AG04450 (cell line): ENCODE measurements at places on chromosomes 4 and X.

GRCh38 chr4:144189121-144189520 is 48.6 kb upstream of the GYPA start:
- DNase-seq: no peak

DNA sequence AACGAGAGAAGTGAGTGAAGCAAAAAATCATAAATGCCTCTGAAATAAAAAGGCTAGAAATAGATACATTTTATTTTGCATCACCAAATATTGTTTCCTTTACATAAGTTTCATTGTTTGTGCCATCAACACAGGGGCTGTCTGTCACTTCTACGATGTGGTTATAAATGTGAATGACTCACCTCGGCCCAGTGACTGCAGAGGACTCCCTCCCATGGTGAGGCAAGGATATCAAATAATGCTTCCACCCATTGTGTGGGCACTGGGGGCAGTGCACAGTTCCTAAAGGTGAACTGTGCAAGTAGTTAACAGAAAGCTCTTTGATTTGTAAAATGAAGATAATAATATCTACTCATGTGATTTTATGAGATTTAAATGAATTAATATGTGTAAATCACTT is 230.3 kb upstream of the NEIL3 start:
- no peak for DNase-seq

- no peak for DNase-seq
These were observed 35.4 kb upstream of the ASMTL start for GRCh38 chrX:1488141-1488540.

DNA sequence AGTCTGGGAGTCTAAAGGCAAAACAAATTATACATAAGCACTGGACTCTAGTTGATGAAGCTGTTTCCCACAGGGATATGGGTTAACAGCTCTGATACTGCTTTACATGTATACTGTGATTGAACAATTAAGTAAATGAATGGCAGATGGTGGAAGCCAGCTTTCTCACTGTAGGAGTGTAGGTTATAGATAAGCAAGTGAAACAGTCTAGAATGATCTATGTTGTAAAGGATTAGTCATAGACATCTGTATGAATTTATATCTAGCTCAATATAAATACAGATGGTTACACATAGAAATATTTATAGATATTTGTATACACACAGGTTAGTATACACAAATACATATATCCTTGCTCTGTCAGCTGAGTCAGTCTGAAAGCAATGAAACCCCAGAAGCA is 276.1 kb downstream of the PPARGC1A start:
- no peak for DNase-seq

- no peak for DNase-seq
These were observed 9.6 kb downstream of the DCX start for GRCh38 chrX:111402344-111402743.

- no peak for DNase-seq
These were observed 302.3 kb upstream of the GATB start for GRCh38 chr4:152062936-152063620.

GRCh38 chr4:19823781-19824180 is 427.9 kb upstream of the SLIT2 start:
- no peak for DNase-seq

DNA sequence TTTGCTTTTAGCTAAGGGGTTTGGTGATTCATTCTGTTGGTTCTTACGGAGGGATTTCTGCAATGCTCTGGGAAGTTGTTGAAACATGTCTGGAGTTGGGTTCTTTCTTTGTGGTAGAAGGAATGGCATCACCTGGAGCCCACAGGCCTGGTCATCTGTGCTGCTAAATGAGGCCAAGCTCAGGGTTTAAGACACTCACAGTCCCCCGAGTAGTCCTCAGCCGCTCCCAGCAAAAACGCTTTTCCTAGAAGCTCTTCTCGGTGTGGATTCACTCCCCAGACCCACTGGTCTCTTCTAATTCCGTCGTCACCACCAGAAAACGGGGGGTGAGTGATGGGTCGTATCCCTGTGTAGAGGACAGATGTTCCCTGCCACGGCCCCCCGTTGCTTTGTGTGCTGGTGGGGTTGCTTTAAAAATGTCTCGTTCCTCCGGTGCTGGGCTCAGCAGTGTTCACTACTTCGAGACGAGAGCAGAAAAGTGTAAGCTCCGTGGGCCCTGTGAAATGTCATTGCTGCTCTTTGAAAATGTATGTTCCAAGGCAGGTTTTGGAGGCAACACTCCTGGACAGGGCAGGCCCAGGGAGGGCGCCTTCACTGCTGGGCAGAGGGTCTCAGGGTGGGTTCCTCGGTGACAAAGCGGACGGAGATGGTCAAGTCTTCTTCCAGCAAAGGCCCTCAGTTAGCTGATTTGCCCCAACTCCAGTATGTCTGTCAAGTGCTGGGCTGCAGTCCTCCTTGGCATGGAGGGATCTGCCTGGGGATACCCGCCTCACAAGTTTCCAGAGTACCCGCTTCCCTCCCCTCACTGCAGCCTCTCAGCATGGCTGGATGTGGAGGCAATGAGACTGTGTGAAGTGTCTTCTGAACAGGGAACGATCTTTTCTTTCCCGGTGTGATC is 37.3 kb downstream of the PSAPL1 start:
- no peak for DNase-seq

GRCh38 chr4:187558391-187558790 is 437.2 kb upstream of the ZFP42 start:
- DNase-seq: no peak

DNA sequence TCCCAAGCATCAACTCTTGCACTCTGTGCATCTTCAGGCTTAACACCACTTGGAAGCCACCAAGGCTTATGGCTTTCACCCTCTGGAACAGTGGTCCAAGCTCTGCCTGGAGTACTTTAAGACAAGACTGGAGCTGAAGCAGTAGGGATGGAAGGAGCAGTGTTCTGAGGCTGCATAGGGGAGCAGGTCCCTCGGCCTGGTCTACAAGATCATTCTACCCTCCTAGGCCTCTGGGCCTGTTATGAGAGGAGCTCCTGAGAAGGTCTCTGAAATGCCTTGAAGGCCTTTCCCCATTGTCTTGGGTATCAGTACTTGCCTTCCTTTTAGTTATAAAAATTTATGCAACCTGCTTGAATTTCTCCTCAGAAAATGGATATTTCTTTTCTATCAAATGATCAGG is 286.7 kb downstream of the CPXCR1 start:
- DNase-seq: no peak

GRCh38 chrX:84735025-84735424 is 232.8 kb upstream of the HDX start:
- DNase-seq: no peak

- no peak for DNase-seq
These were observed 119.6 kb upstream of the LDB2 start for GRCh38 chr4:17018013-17018412.

DNA sequence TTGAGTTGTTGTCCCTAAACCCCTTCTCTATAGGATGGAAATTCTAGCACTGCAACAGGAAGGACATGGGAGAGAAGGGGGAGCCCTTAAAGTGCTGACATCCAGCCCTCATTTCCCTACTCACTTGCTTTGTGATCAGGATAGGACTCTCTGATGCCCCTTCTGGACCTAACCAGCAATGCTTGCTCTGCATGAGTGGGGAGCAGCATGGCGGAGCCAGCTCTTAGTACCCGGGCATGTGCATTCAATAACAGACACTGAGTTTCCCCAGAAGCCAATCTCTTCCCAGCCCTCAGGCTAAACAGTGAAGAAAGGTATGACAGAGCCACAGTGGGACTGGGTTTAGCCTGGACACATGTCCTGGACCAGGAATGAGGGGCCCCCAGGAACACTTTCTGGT is 14.0 kb downstream of the SOD3 start:
- no peak for DNase-seq

GRCh38 chr4:101102114-101102742 is 245.1 kb downstream of the PPP3CA start:
- DNase-seq: peak; percentile 66

GRCh38 chrX:149021159-149021558 is 483.9 kb downstream of the IDS start:
- no peak for DNase-seq

DNA sequence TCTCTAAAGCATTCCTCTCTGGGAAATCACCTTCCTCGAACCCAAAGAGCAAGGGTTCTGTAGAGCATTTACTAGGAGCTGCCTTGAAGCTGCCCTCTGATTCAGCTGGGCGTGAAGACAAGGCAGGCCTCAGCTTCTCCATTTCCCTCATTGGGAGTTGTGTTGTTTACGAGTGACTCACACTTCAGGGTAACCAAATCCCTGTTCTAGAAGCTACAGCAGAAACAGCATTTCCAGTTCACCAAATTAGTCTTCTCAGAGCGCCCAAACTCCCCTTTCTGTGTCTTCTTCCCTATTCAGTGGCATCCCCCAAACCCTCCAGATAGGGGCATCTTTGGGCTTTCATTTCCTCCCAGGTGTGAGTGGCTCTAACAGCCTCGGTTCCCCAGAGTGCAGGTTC is 863 bp upstream of the XPNPEP2 start:
- DNase-seq: no peak

DNA sequence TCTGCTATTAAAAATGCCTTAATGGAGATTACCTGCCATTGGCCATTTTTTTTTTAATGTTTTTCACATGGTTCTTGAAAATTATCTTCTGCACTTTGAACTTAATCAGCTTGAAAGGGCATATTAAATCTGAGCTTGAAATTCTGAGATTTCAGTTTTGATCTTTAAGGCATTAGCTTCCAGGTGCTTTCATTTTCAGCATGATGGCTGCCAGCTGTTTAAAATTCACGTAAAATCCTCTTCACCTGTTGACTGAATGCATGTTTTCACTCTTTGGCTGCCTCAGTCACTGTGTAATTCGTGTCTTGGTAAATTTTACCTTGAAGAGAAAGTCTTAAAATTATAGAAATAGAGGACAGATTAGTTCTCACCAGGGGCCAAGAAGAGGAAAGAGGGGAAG is 39.6 kb downstream of the SMAD1 start:
- DNase-seq: no peak

DNA sequence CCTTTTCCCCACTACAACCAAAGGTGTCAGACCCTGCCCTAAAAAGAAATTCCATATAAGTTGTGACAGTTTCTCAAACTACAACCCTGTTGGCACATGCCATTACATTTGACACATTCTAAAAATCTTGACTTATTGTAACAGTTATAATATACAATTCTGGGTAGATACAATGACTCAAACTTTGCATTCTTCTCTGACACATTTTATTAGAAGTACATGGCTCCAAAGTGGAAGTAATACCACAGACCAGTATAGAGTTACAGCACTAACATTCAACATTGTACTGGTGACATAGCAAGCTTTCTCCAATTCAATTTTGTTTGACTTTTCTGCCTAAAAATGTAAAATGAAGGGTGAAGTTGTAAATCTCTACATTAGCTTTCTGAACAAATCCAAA is 196.6 kb upstream of the ETNPPL start:
- no peak for DNase-seq

DNA sequence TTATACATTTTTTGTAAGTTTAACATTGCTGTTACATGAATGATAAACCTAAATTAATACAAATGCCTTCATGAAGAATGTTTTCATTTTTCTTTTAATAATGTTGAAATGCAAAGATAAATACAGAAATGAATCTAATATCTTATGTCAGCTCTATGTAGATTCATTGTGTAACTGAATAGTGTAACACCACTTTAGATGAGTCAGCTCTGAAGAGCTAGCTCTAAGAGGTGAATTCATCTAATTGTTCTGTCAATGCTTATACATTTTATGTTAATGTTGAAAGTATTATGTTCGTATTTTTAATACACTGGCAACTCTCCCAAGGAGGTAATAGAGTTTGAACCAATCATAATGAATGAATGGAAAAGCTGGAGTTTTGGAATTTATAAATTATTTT is 146.9 kb upstream of the FMR1 start:
- DNase-seq: no peak

DNA sequence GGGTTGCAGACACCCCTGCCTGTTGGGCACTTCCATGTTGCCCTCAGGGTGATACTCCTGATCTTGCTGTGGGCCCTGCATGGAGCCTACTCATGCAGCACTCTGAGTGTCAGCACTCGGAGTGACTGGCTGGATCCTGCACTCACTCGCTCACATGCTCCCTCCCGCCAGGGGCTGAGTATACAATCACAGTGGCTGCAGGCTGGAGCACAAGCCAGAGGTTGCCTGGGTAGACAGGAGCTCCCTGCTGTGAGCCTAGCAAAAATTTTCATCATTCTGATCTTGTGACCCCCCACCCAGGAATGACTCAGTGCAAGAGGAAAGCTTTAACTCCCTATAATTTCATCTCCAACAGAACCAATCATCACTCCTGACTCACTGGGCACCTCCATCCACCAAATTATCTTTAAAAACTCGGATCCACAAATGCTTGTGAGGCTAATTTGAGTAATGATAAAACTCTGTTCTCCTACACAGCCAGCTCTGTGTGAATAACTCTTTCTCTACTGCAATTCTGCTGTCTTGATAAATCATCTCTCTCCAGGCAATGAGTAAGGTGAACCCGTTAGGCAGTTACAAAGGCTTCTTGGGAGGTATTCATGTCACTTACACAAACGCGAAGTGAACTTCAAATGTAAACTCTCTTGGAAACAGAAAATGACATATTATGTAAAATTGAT is 1180.8 kb upstream of the PABPC4L start:
- DNase-seq: no peak

DNA sequence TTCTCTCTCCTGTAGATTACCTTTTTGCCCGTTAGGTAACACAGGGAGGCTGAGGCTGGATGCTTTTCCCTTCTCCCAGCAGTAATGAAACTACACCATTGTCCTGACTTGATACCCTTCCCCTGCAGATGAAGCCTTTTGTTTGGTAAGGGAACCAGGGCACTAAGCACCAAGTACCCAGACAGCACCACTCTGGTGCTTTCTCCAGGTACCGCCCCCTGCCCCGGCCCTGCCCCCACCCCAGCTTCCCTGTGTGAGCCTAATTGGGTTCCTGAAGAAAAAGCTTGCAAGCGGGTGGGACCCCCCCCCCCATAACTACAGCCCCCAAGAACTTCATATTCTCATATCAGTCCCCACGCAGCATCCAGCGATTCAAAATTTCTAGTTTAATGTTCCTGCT is 79.8 kb downstream of the JADE3 start:
- DNase-seq: no peak

GRCh38 chr4:168028970-168029597 is 63.3 kb upstream of the ANXA10 start:
- DNase-seq: no peak

DNA sequence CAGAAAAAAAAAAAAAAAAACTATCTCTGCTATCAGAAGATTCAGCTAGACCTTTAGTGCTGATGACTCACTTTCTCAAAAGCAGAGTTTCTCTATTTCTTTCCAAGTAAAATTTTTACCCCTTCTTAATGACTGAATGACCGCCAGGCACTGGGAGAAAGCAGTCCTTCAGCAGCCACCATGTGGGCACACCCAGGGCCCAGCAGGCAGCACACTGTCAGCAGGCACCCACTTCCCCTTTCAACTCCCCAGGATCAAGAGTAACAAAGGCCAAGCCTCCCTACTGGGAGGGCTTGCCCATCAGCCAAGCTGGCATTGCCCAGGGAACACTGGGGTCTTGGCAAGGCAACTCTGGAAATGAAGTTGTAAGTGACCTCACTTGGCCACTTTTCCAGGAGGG is 201.9 kb upstream of the MAMLD1 start:
- DNase-seq: no peak

GRCh38 chrX:9196961-9197640 is 163.2 kb upstream of the FAM9B start:
- no peak for DNase-seq

GRCh38 chr4:37663552-37663951 is 22.6 kb downstream of the RELL1 start:
- DNase-seq: no peak
